ENCODE measurements at places on chromosomes 11 and 22.

- no peak for DNase-seq
Observed at GRCh38 chr11:123158033-123159003, 36.7 kb downstream of the CLMP start.

GRCh38 chr11:19121646-19122045 lies 4.7 kb downstream of the ZDHHC13 start:
- no peak for DNase-seq

GRCh38 chr11:107549253-107549953 lies 16.1 kb downstream of the ALKBH8 start:
- DNase-seq = no peak

DNA sequence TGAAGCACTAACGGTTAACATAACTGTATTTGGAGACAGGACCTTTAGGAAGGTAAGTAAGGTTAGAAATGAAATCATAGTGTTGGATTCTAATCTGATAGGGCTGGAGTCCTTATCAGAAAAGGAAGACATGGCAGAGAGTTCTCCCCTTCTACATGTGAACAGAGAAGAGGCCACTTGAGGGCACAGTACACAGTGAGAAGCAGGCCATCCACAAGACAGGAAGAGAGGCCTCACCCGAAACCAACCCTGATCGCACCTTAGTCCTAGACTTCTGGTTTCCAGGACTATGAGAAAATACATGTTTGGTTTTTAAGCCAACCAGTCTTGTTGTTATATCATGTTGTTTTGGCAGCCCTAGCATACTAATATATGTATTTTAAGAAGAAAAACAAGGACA lies 170.0 kb downstream of the LRRC4C start:
- DNase-seq = no peak

DNA sequence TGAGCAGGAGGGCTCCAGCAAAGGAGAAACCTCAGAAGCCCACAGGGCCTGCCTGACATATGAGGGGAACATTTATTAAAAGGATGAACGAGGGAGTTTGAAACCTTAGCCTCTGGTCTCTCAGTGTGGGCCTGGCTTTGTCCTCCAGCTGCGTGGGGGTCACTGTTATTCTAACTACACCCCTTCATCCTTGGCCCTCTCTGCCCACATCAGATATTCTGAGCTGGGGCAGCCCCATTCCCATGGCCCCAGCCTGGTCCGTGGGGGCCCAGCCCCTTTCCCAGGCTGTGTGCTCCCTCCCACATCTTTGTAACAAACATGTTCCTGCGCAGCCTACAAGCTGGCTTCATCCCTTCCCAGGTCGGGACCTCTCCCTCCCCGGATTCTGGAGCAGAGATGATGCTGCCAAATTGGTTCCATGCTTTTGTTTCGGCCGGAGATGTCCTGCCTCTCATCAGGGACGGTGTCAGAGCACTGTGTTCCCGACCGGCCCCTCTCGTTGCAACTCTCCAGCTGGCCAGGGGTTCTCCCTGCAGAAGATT lies 4.0 kb downstream of the FXYD6 start:
- no peak for DNase-seq

DNA sequence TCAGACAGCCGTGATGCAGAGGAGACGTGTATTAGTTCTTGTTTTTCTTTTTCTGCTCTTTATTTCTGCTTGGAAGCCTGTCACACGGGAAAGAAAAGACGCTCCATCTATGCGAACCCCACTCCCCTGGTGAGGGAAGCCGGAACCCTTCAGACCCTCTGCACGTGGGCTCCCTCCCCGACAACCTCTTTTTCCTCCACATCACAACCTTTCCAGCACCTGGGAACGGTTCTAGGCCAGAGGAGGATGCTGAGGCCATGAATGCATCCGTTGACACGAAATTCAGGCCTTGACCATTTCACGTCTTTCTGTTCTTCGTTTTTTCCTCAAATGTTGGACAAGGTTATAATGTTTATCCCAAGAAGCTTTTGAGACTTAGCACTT lies 85.3 kb upstream of the WNT7B start:
- DNase-seq = no peak

DNA sequence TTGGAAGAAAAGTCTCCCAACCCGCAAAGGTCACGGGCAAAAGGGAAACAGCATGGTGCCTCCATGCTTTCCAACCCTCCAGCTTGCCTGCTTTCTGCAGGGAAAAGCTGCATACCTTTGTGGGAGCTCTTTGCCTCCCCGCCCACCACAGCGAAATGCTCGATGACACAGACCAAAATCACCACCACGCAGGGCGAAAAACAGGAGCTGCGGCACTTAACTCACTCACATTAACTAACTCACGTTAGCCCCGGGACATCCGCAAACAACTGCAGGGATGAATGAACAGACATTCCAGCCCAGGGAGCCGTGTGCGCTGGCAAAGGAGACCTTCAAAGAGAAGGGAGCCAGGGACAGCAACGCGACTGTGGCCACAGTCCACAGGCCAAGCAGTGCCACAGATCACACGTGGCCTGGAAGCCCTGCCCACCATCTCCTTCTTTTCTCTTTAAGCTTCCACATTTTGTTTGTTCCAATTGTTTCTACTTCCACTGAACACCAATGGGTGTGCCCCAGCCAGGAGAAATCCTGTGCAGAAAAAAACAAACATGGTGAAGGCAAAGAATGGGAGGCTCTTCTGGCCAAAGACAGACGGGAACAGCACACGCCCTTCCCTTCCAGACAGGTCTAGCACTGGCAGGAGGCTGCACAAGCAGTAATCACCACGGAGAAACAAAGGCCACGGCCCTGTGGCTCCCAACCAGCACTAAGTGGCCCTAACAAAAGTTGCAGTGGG lies 39.3 kb downstream of the DUSP8 start:
- DNase-seq = no peak

- DNase-seq = no peak
Observed at GRCh38 chr11:77111277-77111676, 8.6 kb downstream of the OMP start.

DNA sequence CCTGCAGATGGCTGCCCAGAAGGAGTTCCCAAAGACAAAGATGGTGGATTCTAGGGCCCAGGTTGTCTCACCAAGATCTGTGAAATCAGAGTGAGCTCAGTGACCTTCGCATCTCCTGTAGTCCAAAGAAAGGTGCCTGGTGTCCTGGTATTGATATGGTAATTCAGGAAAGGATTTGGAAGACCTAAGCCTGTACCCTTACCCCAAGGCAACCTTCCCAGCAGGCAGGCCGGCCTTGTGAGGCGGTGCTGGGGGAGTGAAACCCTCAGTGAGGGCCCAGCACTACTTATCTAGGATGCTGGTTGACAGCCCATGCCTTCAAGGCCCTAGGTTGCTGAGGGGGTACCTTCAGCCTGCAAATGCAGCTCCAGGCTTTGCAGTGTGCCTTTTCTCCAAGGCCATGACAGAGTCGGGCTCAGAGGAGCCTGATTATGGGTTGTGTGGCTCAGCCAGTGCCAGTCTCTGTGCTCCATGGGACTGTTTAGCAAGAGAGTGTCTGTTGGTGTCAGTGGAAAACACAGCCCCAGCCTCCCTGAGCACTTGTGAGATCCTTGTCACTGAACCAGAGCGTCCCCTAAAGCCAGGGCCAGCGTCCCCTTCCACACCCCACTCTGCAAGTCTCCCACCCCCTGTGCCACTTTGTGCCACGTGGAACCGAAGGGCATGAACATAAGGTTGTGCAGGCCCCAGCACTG lies 72.8 kb upstream of the MYOD1 start:
- no peak for DNase-seq

GRCh38 chr11:118715245-118715831 lies 35.9 kb upstream of the TREH start:
- no peak for DNase-seq

DNA sequence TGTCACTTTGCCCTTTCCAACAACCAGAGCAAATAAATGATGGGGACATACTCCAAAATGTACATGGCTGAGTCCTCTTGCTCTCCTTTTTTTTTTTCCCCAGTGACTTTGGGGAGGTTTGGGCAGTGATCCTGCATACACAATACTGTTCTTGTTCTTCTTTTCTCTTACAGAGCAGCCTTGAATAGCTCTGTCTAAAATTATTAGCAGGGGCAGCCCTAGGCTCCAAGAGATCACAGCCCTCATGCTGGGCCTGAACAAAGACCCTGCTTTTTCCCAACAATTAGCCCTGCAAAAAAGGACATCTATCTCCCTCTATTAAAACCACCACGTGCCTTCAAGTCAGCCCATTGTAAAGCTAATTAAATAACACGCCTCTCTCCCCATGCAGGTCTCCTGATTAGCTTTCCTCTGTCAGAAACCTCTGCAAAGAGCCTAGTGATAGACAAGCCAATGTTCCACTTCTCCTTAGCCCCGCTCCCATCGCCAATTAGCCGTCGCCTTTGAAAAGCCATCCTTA lies 54.7 kb downstream of the ETS1 start:
- no peak for DNase-seq

Data from NCI-H2081 treated with DMSO at 0.1 percent for 48 hours (cell line).